Fibroblast of skin of right biceps (primary cell): ENCODE measurements at places on chromosomes 5 and 9.
A peak's percentile ranks its signal among the peaks of the same experiment; 100 is the strongest.

DNA sequence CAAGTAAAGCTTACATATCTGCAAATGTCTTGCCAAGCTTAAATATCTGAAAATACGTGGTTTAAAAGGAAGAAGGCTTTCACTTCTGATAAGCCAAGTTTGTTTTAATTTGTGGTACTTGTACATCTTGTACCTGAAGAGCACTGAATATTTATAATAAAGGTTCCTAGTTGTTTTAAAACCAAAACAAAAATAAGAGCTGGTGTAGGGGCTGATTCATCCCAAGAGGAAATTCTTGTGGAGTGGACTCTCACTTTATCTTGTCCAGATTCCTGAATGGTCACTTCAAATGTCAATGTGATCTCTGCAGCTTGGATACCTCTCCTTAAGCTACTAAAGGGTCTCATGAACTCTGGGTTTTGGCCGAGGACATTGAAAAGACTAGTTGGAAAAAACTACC lies 29.5 kb downstream of the MAMDC2 start:
- no peak for DNase-seq

GRCh38 chr5:163861670-163862069 lies 356.3 kb downstream of the MAT2B start:
- DNase-seq, result peak; percentile 29

- peak; percentile 70 for DNase-seq
These were observed 7.9 kb downstream of the CCL21 start for GRCh38 chr9:34701769-34702736.

GRCh38 chr5:172469697-172470096 lies 15.4 kb upstream of the SH3PXD2B start:
- no peak for DNase-seq

DNA sequence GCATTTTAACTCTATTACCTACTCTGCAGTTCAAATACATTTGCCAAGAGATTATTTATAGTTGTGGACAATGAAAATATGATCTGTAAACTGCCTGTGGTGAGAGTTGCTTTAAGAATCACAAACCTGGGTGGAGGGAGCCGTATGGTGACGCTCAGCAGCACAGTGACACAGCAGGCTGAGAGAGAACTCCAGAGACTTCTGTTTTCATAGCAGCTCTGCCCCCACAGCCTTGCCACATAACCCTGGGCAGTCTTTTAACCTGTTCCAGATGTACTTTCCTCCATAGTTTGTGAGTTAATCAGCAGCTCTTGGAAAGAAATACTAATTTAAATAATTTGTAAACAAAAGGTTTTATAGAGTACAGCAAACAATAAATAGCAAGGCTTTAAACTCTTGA lies 450.5 kb downstream of the ELAVL2 start:
- no peak for DNase-seq

DNA sequence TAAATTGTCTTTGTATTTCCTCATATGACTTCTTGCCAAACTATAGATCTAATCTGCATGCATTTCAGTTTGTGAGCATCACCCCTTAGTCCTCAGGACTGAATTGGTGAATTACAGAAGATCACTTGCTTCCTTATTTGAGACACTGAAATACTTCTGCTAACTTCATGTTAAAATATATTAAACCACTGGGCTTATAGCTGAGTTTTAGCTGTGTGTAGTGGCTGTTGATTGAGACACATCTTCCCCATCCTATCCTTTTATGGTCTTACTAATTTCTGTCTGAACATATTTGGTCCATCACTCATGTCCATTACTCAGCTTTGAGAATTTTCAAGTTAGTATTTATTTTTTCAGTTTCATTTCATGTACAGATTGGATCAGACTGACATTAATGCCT lies 295.9 kb downstream of the PSAT1 start:
- peak; percentile 93 for DNase-seq

- peak; percentile 44 for DNase-seq
These were observed 147.4 kb downstream of the TRIM36 start for GRCh38 chr5:115022303-115022702.

- DNase-seq, result peak; percentile 5
These were observed 838.3 kb downstream of the TLE4 start for GRCh38 chr9:80410106-80410505.

GRCh38 chr9:120197605-120198004 lies 382.4 kb downstream of the CDK5RAP2 start:
- DNase-seq, result no peak

DNA sequence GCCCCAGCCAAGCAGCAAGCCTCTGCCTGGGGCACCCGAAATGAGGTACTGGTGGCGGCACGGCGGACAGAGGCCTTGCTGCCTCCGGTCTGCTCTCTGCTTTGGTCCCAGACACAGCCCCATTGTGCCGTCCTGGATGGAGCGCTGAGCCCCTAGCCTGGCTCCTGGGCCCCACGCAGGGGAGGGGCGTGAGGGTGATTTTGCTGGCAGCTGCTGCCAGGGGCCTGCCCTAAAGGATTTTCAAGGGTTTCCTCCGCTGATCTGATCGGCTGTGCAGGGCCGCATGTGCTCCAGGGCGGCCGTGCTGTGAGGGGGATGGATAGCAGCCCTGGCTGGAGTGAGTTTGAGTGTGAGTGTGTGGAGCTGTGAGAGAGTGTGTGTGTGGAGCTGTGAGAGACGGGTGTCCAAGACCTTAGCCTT lies 1.3 kb downstream of the GPSM1 start:
- peak; percentile 33 for DNase-seq

DNA sequence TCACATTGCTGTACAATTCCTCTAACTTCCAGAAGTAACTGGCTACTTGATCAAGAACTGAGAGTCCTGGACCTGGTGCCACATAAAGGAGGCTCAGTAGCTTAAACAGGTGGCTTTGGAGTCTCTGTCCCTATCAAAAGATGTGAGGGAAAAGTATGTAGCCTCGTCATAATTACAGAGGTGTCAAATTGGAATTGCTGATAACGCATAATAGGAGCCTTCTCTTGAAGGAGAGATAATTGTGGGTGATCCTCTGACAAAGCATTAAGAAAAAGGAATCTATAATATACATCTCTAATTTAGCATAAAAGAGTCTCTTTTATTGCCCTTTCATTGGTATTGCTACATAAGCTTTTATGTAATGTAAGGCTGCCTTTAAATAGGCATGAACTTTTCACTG lies 1246.4 kb upstream of the CDH9 start:
- DNase-seq, result no peak

DNA sequence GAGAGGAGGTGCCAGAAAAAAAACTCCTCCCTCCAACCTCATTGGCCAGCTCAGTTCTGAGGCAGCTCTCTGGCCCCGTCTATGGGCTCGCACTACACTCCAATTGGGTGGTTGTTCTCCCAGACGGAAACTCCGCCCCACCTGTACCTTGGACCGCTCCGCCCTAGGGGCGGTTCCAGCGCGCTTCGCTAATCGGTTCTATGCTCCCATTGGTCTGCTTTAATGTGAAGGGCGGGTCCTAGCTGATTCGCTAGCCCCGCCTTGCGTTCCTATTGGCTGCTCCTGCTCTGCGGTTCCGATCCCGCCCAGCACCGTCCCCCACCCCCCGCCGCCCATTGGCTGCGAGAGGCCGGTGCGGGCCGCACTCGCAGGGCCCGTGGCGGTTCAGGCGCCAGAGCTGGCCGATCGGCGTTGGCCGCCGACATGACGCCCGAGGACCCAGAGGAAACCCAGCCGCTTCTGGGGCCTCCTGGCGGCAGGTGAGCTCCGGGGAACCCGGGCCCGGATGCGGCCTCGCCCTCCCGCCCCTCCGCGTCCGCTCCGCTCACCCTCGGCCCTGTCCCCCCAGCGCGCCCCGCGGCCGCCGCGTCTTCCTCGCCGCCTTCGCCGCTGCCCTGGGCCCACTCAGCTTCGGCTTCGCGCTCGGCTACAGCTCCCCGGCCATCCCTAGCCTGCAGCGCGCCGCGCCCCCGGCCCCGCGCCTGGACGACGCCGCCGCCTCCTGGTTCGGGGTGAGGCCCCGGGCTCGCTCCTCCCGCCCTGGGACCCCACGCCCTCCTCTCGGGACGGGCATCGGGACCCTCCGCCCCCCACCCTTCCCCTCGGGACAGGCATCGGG lies at the start of gene SLC2A8:
TSS of gene SLC2A8 (plus strand) at position 362 of the 838 bp plus-strand sequence. CDS start at position 424, 62 bp downstream.
- peak; percentile 98 for DNase-seq

GRCh38 chr9:73575101-73576060 lies 423.7 kb downstream of the ANXA1 start:
- DNase-seq, result no peak

DNA sequence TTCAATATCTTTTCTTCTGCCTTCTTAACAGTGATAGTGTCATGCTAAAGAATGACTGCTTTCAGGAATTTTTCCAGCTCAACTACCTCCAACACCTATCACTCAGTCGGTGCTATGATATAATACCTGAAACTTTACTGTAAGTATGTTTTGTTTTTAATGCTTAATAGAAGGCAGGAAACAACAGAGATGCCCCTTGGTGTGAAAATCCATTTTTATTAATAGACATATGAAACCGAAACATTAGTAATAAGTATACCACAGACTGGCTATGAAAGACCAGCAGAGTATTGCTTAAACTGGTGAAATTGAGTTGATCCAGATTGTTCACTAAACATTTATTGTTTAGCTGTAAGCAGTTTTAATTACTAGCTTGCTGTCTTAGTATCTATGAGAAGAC lies 25.2 kb downstream of the SKP2 start:
- no peak for DNase-seq

GRCh38 chr9:86577420-86578333 lies 223.5 kb upstream of the TUT7 start:
- DNase-seq, result no peak

DNA sequence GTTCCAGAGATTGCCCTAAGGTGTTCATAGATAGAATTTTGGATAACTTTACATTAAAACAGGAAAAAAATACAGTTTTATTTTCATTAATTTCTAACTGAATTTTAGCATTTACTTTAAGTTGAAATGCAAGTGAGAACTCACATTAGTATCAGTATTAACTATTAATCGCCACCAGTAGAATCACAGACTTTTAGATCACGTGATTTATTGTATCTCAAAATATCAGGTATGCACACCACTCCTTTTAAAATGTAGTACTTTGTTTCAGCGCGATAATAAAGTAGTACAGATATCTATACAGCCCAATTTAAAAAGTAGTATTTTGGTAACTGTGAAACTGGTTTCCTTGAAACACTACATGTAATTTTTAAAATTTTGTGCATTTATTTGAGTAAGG lies 978.7 kb downstream of the DNAH5 start:
- DNase-seq, result no peak

GRCh38 chr9:92738661-92739081 lies 26.0 kb downstream of the BICD2 start:
- no peak for DNase-seq

- peak; percentile 27 for DNase-seq
These were observed 278.4 kb downstream of the NSG2 start for GRCh38 chr5:174323878-174324281.

- DNase-seq, result peak; percentile 72
These were observed 126.6 kb upstream of the IL12B start for GRCh38 chr5:159456722-159457465.

DNA sequence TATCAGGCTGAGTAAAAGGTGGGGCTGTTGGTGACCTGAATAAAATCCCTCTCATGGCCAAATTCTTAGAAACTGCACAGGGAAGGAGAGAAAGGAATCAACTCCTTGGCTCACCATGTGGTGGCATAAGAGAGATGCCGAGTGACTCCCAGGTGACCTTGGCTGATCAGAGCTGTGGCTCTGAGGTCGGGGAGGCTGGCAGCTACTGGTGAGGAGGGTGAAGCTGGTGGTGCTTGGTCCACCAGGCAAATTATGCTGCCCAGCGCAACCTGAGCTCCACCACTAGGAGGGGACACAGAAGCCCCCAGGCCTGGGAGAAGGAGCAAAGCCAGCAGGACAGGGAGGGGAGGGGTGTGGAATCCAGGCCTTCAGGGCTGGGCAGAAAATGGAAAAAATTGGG lies 111.2 kb upstream of the IL12B start:
- no peak for DNase-seq

DNA sequence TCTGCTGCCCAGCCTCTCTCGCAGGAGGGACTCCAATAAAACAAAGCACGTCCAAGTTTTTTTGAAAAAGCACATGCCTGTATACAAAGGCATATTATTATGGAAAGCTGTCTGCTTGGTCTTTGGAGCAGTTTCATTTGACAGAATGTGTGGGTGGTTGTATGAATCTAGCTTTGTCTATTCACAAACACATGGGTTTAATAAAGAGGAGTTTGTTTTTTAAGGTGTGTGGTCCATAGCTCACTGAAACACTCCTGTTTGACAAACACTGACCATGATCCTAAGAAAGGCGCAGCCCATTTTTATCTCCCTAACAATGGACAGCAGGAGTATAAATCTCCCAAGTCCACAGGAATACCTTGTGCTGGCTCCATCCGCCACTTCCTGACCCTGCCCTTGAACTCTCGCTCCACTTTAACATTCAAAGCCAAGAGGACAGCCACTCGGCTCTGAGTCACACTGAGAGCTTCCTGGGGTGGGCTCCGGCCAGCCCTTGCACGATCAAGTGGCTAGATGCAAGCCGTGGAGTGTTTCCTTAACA lies 371.9 kb downstream of the EBF1 start:
- peak; percentile 34 for DNase-seq

GRCh38 chr5:175478384-175479124 lies at the start of gene SFXN1:
SFXN1 (plus strand) TSS chr5:175478560; CDS start chr5:175492104, 13,544 bp downstream.
- peak; percentile 80 for DNase-seq

DNA sequence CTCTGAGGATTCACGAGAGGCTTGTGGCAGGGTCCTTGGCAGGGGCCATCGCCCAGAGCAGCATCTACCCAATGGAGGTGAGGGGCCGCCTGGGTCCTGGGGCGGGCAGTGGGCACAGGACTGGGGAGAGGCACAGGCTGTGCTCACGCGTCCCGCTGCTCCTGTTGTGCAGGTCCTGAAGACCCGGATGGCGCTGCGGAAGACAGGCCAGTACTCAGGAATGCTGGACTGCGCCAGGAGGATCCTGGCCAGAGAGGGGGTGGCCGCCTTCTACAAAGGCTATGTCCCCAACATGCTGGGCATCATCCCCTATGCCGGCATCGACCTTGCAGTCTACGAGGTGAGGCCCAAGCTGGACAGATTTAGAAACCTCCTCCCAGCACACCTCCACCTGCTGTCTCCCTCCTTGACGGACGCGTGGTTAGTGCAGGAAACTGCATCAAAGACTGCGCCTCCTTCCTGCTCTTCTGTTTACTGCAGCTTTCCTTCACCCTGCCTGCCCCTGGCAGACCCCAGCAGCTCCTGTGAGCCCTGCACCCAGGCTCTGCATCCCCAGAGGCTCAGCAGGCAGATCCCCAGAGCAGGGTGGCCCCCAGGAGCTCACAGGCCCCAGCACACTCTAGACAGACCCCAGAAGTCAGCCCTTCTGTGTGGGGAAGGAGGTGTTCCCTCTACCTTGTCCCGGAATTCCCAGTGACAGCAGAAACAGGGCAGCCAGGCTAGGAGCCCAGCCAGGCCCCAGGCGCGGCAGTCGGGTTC lies 21.2 kb downstream of the PTGES2 start:
- DNase-seq, result no peak

DNA sequence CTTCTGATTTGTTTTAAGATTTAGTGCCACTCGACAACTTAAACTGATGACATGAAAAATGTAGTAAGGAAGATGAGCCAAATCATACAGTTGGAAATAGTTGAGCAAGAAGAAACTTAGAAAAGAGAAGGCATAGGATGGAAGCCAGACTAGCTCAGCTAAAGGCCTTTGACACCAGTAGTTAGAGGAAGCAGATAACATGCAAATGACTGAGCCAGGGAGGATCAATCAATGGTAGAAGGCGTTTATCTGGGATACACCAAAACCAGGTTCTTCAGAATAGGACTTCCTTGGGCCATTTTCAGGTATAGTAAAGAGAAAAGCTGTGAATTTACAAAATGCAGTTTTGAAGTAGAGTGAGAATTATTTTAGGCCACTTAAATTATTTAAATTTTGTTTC lies 3.2 kb downstream of the TDRD7 start:
- DNase-seq, result no peak
